ENCODE measurements at places on chromosomes 16 and 17.

DNA sequence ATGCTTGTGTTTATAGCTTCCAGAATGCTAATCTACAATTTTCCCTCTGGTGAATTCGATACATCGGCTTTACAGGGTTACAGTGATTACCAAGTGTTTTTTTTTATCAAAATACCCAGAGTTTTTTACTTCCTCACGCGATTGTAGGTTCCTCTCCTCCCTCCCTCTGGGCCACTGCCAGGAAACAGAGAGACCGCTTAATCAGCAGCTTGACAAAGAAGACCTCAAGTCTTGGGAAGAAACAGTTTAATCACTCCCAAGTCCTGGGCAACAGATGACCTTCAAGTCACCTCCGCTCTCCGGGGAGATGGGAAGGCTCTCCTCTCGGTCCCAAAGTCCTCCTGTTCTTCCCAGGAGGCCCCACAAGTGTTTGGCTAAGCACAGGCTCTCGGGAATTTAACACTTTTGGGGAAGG lies 23.5 kb downstream of the SMTNL2 start:
- no peak for DNase-seq

DNA sequence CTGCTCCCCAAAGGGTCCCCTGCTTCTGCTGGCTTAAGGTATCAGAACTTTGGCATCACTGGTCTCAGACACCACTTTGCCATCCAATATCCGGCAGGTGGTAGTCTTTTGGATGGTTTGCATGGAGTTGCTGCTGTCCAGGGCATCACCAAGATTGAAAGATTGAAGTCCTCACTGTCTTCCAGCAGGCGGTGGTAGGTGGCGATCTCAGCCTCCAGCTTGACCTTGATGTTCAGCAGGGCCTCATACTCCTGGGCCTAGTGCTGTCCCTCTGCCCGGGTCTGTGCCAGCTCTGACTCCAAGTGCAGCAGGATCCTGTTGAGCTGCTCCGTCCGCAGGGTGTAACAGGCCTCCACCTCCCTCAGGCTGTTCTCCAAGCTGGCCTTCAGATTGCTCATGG lies 43.0 kb upstream of the TMEM97 start:
- no peak for DNase-seq

DNA sequence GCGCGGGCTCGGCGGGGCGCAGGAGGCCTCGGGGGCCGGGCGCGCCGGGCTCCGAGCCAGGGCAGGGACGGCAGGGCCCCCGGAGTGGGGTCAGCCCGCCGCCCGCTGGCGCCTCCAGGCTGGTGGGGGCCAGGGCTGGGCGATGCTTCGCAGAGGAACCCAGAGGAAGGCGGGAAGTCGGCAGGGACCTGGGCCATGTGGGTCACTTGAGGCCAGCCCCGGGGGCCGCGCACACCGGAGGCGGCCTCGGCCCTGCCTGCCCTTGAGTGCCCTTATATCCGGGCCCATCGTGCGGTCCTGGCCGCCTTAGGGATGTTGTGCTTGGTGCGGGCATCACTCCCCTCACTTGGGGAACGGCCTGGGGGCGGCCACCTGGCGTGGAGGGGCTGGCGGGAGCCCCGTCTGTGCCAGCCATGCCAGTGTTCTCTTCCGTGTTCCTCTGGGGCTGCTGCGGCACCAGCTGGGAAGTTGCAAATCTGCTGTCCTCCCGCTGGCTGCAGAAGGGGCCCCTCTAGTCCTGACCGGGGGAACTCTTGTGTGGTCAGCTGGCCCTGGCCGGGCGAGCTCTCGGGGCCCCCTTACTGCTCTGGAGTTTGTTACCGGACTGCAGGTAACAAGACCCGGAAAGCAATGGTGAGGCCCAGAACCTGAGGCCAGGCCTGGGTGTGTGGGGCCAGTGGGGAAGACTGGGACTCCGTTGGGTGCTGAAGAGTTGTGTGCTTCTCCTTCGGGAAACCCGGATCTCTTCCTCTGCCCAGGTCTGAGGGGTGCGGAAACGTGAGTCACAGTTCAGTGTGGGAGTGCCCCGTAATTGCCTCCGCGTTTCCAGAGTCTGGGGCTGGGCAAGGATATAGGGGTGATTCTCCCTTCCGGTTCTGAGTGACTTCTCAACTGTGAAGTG lies 849 bp downstream of the CAPN15 start:
- DNase-seq: no peak

DNA sequence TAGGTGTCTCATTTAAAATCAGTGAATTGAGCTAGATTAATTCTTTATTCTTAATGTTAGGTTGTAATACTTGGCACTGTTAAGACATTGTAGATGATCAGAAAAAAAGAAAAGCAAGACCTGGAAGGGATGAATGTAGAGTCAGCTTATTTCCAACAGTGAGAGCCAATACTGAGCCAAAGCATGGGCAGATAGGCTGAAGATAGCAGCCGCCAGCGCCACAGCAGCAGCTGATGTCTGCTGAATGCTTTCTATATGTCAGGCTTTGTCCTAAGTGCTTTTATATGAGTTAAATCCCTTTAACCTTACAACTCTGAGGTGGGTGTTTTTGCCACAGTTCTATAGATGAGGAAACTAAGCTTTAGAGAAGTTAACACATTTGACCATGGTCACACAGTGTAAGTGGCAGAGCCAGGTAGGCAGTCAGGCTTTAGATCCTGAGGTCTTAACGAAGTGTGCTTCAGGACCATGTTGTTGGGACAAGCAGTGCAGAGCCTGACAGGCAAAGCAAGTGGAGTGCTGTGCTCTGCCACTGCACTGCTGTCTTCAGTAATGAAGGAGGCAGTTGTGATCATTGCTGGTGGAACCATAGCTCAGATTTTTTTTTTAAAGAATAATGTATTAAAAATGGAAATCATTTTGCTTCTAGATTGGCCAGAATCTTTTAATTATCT lies 25.9 kb downstream of the TNRC6A start:
- no peak for DNase-seq

DNA sequence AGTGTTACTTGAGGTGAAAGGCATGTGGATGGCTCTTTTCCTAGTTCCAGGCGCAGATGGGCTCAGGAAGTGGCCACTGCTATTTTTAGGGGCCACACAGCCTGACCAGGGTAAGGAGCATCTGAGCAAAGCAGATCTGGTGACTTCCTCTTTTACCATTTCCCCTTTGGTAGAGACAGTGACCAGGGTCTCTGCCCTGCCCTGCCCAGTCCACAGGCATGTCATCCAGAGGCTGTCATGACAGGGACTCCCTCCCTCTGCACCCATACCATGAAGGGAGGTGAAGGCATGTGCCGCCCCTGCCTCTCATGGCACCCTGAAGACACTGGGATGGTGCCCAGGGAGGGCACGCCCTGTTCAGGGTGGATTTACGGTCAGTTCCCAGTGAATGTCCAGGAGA lies 2.2 kb downstream of the PLA2G15 start:
- no peak for DNase-seq

GRCh38 chr16:1325673-1326371 lies 7.6 kb upstream of the BAIAP3 start:
- no peak for DNase-seq

GRCh38 chr17:11506635-11507034 lies 91.6 kb upstream of the DNAH9 start:
- DNase-seq: no peak

DNA sequence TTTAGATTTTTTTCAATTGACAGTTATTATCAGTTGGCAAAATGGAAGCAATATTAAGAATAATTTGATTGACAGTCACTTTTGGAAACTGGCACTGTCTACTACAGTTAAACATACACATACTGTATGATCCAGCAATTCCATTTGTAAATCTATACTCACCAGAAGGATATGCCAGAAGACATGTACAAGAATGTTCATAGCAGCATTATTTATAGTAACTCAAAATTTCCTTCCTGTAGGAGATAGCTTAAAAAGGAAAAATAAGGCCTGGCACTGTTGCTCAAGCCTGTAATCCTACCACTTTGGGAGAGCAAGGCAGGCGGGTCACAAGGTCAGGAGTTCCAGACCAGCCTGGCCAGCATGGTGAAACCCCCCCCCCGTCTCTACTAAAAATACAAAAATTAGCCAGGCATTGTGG lies 89.3 kb downstream of the VMP1 start:
- no peak for DNase-seq

DNA sequence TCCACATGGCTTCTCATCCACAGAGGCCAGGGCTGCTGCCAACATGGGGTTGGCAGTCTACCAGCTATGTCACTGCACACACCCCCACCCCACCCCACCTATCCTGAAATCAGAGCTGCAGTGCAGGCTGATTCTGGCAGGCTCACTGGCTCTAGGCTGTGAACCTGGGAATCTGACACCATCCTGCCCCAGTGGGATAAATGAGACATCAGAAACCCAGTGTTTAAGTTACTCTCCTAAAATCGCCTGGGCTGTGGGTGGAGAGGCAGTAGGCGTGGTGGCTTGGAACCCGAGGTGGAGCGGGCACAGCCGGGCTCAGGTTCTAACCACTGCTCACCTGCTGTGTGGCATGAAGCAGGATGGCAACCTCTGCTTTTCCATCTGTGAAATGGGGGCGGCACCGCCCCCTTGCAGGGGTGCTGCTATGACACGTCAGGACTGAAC lies 5.6 kb downstream of the SLC38A8 start:
- no peak for DNase-seq

DNA sequence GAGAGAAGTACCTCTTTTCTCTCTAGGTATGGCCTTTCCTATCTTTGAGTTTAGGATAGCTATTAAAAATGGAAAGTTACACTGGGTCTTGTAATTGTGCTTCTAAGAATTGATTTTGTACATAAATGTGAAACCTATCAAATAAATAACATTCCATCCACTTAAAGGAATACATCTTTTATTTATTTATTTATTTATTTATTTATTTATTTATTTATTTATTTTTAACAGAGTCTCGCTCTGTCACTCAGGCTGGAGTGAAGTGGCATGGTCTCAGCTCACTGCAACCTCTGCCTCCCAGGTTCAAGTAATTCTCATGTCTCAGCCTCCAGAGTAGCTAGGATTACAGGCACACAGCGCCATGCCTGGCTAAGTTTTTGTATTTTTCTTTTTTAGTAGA lies 1114.0 kb upstream of the EEF2KMT start:
- DNase-seq: no peak

DNA sequence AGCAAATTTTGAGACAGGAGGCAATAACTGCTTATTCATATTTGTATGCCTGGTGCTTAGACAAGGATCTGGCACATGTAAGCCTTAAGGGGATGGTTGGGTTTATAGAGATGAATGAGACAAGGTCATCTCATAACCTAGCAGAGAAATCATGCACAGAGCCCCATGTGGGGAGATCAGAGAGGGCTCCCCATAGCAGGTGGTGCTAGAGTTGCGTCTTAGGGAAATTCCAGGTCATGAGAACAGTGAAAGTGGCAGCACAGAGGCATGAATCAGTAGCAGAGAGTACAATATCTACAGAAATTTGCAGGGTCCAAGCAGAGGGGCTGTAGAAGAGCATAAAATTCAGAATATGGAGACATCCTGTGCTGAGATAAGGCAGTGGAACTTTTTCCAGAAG lies 57.3 kb downstream of the SLC6A2 start:
- no peak for DNase-seq

DNA sequence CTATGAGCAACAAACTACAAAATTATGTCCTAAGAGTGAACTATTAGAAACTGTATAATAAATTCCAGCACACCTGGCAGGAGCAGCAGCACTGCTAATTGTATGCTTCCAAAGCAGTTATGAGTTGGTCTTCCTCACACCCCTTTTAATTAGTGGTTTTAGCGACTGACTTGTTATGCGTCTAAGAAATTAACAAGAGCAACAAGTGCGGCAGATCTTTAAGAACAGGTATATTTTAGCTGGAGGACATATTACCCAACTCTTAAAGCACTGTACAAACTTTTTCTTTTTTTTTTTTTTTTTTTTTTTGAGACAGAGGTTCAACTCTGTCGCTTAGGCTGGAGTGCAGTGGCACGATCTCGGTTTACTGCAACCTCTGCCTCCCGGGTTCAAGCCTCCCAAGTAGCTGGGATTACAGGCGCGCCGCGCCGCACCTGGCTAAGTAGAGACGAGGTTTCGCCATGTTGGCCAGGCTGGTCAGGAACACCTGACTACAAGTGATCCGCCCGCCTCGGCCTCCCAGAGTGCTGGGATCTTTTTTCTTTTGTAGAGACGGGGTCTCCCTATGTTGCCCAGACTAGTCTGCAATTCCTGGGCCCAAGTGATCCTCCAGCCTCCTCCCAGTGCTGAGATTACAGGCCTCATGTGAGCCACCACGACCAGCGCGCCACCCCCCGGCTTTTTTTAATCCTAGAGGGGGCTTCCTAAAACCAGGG lies 1.6 kb upstream of the FBXL20 start:
- DNase-seq: no peak

DNA sequence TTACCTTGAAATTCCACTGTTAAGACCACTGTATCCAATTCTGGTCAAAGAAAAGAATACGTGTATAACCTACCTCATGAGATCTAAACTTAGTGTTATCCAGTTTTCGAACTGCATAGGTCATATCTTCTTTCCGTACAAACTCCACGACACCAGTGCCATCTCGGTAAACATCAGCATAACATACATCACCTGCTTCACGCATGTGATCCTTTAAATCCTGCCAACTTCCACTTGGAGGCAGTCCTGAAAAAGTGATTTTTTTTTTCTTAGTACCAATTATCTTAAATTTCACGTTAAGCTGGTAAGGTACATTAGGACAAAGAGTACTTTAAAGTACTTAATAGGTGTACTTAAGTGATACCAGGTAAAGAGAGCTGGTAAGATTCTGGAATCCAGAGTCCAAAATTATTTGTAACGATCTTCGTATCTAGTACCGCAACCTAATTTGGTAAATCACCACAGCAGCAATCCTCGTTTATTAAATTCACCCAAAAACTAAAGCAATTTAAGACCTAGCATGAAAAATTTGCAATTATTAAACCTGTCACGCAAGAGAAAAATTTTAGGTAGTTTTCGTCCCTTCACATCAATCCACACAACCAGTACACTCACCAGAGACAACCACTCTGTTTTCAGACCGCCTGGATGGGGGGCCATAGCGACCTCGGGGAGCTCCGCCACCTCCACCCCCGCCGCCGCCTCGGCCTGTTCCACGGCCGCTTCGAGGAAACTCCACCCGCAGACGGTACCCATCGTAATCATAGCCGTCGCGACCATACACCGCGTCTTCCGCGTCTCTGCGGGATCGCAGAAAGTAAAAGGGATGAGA lies 1.1 kb downstream of the SRSF1 start:
- DNase-seq: no peak

- DNase-seq: no peak
These were observed 604.0 kb downstream of the HS3ST4 start for GRCh38 chr16:26295625-26296304.

DNA sequence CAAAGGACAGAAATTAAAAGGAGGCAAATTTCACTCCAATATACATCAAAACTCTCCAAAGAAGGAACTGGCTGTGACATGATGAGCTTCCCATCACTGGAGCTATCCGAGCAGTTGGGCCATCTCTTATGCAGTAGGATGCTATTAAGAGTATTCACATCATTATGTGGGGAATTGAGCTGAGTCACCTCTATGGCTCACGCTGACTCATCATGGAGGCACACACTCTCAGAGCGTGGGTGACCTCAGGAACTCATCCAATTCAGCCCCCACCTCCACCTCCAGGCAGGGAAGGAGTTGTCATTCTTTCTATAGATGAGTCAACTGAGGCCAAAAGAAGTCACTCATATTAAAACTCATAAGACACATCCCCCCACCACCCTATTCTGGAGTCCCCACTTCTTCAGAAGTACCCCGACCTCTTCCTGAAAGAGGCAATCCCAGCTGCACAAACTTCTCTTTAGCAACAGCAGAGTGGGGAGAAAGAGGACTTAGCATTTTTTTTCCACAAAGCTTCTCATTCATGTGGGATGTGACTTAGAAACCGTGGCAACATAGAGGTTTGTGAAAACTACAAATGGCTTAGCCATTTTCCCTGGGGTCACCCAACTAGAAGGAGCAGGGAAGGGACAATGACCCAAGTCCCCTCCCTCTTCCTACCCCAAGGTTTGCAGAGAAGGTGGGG lies 32.5 kb downstream of the ABCC12 start:
- no peak for DNase-seq

- DNase-seq: no peak
These were observed 18.9 kb downstream of the ADGRG1 start for GRCh38 chr16:57647136-57647875.

Measured in activated CD4-positive, alpha-beta T cell treated with anti-CD3 and anti-CD28 coated beads for 1 hour (primary cell).